GM12878 (cell line): ENCODE measurements at places on chromosomes 4 and X. TPM values are rescaled to one million over a fixed set of nuclear protein-coding genes. Genes with fewer than 3 reads are reported as not detected.

The FAM184B gene
- total RNA-seq, result not detected in 2 replicates

The ZNF182 gene
- 4.7 and 4.8 TPM in 2 replicates for total RNA-seq

GRCh38 chr4:154415313-154415712, 76.3 kb downstream of the DCHS2 start:
- no peak for DNase-seq

DNA sequence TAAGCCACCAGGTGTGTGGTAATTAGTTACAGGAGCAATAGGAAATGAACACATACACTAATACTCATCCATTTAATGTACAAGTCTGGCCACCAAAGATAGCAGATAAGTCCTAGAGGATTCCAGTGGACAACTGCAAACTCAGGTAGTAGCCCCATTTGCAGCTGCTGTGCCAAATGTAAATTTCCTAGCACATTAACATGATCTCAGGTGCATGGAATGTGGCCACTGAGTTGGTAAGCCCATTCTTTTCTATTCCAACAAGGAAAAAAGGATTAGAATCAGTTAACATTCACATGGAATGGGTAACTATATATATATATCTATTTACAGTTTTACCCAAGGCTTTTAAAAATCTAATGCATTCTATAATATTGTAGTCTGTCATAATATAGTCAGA, 23.3 kb upstream of the FRAS1 start:
- no peak for DNase-seq

GRCh38 chr4:46974891-46975543, 18.4 kb downstream of the GABRA4 start:
- DNase-seq, result no peak

The AFF2 gene
- not detected in 2 replicates for total RNA-seq

The TBC1D19 gene
- 1.6 and 2.1 TPM in 2 replicates for total RNA-seq

DNA sequence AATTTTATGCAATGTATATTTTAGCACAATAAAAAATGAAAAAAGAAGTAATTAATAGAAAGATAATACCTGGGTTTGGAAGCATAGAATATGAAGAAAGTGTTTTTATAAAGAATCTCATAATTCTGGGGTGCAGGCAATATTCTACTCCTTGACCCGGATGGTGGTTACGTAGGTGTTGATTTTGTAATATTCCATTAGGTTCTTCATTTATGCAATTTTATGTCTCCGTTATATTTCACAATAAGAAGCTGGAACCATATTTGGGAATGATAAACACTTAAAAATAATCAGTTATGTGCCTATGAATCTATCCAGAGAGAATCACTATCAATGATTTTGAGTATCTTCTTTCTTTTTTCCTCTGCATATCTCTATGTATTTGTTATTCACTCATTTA, 38.5 kb downstream of the CHRNA9 start:
- no peak for DNase-seq

The ADAMTS3 gene
- total RNA-seq, result 0.03 TPM in 1 of 2 replicates, not detected in the other

DNA sequence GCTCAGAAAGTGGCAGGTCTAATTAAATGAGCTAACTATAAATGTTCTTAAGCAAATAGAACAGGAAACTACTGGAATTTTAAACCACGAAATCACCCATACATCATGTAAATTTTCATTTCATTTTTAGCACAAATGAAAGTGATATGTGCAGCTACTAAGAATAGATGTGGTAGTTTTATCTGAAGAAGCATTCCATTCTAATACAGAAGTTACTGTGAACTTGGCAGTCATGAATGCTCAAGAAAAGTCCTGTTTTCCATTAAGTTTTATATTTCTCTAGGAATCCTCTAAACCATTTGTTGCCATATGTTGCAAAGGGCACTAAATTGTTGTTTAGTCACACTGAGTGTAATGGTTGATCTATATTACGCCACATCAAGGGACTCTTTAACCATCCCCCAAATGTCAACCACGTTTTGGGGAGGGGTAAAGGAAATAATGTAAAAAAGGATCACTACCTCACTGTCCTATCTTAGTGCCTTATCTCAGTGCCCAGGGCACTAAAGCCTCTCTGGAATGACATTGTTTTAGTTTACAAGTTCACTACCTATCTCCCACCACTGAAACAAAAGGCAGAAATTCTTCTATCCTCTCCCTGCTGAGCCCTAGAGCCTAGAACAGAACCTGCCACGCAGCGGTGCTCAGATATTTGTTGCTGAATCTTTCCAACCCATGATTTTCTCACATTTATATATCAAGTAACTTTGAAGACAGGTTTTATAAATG, 118.0 kb downstream of the SHISA3 start:
- no peak for DNase-seq

- no peak for DNase-seq
Observed at GRCh38 chrX:108298165-108298602, 140.0 kb downstream of the COL4A6 start.

The CXCL5 gene
- total RNA-seq, result not detected in 2 replicates

GRCh38 chr4:79502081-79502480, 94.1 kb upstream of the GK2 start:
- DNase-seq, result no peak
